ENCODE measurements at places on chromosomes 13 and 19.

GRCh38 chr13:101739382-101740178 is 287.1 kb downstream of the ITGBL1 start:
- DNase-seq = no peak

DNA sequence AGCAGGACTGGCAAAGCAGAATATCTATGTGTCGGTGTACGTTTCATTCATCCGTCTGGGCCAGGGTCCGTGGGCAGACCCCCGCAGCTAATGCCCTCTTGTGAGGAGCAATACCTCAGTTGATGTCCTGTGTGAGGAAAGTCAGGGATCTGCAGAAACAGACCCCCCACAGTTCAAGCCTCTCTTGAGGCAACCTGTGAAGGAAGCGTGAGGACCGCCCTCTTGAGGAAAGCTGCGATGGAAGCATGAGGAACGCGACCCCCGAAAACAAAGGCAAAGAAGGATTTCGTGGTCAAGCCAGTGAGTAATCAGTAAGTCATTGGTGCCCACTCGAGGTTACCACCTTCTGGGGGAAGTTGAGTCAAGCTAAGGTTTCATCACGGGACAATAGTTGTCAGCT is 20.9 kb upstream of the ZNF83 start:
- no peak for DNase-seq

DNA sequence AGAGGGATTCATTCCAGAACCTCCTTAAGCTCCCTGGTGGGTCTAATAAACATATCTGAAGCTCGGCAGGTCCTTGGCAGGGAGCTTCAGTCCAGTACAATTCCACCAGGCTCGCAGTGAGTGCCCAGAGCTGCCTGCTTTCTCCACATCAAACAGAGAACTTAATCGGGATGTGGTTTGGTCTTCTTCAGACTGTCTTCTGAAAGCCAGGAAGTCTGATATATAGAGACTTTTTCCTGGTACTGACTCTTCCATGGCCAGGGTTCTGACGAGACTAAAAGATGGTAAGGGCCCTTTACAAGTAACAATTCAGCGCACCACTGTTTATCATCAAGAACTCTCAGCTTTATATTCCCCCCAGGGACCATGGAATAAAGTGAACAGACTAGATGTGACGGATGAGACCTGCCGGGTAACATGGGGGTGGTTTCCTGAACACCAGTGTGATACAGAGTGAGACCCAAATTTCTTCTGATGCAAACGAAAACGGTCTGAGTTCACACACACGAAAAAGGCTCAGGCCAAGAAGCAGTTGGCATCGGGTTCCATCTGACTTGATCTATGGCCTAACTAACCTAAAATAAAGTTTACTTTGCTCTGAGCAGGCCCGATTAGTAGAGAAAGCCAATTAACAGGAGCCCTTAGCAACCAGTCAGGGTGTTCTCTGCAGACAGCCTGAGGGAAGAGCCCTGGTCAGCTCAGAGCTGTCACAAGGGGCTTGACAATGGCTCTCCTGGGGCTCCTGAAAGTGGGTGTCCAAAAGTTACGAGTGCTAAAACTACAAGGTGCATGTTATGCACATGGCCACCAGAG is 29.0 kb downstream of the RANBP3 start:
- DNase-seq = no peak

DNA sequence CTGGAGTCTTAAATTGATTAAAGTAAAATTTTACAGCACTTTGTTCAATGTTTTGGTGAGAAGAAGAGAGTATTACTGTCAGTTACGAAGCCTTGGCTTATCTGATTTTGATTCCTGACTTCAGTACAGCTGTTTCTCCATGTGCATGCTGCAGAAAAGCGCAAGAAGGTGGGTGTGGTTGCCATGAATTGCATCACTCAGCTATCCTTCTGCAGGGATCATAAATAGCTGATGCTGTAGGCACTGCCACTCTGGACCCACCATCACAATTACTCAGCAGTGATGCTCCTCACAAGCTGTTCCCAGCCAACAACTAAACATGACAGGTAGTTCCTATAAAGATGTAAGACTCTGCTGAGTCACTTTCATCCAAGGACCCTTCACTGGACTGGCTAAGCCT is 321.2 kb downstream of the IRS2 start:
- DNase-seq = peak; percentile 29

- no peak for DNase-seq
Observed at GRCh38 chr19:31232180-31232579, 117.1 kb downstream of the TSHZ3 start.

GRCh38 chr19:34082289-34083077 is 89.8 kb upstream of the LSM14A start:
- peak; percentile 95 for DNase-seq

DNA sequence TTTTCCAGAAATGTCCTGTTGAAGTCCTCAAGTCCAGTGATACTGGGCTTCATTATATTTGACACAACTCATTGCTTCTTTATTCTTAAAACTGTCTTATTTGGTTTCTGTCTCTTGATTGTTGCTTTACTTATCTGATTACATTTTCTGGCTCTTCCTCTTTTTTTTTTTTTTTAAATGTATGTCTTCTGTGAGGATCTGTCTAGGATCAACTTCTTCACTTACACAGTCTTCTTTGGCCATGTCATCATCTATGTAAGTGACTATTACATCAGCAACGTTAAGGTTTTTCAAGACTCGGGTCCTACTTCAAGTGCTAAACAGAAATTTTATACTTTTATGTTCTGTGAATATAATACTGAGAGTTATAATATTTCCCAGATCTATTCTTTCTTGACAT is 162.1 kb downstream of the PDS5B start:
- DNase-seq = no peak

DNA sequence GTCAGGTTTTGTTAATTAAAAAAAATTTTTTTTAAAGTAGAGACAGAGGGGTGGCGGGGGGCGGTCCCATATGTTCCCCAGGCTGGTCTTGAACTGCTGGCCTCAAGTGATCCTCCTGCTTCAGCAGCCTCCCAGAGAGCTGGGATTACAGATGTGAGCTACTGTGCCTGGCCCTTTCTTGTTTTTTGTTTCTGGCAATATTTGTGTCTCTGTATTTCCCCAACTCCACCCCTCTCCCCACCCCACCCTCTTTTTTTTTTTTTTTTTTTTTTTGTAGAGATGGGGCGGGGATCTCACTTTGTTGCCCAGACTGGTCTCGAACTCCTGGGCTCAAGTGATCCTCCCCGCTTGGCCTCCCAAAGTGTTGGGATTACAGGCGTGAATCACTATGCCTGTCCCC is 600 bp upstream of the CAPN12 start:
- DNase-seq = no peak

DNA sequence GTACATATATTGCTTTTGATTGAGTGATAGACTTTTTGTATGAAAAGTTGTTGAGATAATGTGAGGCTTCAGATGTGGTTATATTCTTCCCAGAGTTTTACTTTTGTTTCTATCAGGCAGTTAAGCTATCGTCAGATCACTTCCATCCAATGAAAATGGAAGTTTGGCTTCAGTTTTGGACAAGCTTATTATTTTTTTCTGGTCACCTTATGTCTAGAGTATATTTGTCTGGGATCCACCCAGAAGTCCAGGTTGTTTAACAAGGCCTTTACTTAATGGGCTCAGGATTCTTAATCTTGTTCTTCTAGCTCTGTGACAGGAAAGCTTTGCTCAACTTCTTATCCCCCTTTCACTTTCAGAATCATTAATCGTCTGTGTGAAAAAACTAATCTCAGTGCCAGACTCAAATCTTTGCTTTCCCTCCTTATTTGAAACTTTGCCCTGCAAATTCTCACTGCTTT is 150.9 kb downstream of the PDS5B start:
- DNase-seq = no peak

- no peak for DNase-seq
Observed at GRCh38 chr13:30081331-30081730, 226.0 kb downstream of the KATNAL1 start.

DNA sequence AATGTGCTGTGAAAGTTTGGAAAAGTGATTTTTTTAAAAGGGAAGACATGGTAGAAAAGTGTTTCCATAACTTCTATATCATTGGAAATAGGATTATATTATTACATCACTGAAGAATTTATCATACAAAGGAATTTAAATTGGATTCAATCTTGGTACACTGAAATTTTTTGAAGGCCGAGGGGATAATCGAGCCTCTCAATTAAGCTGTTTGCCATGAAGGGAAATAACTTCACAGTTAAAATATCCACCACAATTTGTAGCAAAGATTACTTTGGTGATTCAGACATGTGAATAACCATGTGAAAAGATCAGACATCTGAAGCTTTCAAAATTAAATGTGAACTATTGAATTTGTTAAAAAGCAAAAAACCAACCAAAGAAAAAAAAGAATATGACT is 215.3 kb downstream of the KLF5 start:
- no peak for DNase-seq

DNA sequence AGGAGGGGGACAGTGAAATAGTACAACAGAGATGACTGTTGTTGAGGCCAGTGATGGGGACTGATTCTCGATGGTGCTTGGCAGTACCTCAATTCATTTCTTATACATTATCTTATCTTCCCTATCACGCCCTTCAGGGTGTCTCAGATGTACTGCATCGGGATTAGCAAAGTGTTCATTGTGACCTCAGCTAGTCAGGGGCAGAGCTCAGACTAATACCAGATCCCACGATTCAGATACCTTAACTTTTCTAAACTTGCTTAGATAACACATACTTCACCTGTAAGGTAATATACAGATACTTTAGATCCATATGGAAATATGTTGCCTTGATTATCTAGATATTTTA is 720.6 kb downstream of the EFNB2 start:
- peak; percentile 14 for DNase-seq

GRCh38 chr19:2261438-2262172 is 5.4 kb upstream of the JSRP1 start:
- no peak for DNase-seq

GRCh38 chr13:30803749-30804148 is 68.4 kb downstream of the ALOX5AP start:
- DNase-seq = no peak

DNA sequence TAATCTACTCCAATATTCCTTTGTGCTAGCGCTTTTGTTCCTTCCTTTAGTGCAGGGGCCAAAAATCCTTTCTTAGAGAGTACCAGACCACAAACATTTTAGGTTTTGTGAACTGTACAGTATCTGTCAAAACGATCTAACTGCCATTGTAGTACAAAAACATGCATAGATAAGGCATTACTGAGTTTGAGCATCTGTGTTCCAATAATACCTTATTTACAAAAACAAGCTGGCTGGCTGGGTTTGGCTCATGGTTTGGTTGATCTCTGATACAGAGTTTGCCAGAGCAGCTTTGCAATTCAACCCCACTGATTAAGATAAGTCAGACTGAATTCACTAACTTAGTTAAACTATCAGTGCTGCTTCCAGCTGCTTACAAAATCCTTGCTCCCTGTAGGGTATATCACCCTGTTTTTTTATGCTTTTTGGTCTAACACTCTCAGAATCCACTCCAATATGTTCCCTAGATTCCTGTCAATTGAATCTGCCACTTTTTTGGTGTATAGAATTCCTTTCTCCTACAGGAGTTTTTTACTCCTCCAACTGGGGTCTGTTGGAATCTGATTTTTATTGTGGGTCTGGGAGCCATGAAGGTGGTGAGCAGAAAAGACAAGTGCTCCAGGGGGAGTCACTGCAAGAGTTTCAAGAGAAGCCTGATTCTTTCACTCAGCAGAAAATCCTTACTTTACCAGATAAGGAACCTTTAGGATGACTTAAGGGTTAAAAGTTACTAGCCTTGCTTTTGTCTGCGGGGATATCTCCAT is 1399.4 kb downstream of the EFNB2 start:
- no peak for DNase-seq

- DNase-seq = peak; percentile 32
Observed at GRCh38 chr13:50124536-50125303, 109.5 kb downstream of the KCNRG start.

DNA sequence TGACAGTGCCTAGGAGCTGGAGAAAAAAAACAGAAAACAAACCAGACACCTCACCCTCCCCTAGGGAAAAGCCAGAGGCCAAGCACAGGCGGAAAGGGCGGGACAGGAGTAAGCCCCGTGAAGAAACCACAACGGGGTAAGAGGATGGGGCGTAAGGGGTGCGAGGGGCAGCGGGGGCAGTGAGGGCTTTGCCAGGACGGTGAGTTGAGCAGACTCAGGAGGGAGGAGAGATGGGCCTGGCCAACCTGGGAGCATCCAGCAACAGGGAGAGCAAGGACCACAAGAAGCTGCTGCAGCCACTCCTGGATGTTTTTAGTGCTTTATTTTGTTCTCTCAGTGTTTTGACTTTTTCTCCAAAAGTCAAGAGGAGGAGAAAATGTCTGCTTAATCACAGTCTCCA is 114.1 kb upstream of the SOX1 start:
- no peak for DNase-seq

DNA sequence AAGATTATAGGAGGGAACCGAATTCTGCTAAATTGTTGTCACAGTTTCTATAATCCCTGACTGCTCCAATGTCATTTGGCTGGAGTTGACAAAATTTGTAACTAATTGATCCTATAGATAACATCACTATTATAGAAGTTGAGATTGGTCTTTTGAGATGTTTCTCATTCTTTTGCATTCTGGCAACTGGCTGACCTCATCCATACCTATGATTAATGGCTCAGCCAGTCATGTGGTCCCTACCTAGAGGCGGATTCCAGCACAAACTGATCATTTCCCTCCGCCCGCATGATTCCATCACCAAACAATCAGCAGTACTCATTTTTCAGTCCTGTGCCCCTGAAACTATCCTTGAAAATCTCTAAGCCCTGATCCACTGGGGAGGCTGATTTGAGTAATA is 4.2 kb downstream of the PSG2 start:
- DNase-seq = peak; percentile 90

DNA sequence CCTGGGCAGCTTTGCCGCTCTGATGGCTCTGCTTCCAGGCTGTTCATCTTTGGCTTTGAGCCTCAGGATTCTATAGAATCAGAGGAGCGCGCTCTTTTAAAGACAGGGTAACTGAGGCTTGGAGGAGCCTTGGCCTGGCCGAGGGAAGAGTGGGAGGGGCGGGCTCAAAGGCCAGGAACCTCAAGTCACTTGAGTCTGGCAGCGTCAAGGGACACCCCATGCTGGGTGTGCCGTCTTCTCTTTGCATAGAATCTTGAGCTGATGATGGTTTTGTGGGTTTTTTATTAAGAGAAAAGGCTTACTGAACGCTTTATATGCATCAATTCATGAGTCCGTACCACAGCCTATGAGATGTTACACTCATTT is 1.1 kb downstream of the PGLS start:
- no peak for DNase-seq

GRCh38 chr13:36344886-36345437 is 1.2 kb downstream of the SPART start:
- DNase-seq = no peak
